ENCODE measurements at places on chromosomes 5 and 9.

DNA sequence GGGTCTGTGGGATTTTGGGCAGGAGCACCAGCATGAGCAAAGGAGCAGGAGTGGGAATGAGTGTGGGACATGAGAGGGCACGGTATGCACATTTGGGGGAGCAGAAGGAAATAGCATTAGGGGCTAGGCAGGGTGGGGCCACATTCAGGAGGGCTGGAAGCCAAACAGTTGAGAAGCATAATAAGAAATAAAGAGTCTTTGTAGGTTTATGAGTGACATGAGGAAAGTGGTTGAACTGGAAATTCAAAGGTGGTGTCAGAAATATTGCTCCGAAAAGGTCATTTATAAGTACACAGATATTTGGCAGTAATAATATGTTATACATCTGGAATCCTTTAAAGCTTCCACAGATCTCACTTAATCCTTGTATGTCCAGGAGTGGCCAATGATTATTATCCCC lies 26.4 kb downstream of the ARHGEF28 start:
- DNase-seq, result no peak

DNA sequence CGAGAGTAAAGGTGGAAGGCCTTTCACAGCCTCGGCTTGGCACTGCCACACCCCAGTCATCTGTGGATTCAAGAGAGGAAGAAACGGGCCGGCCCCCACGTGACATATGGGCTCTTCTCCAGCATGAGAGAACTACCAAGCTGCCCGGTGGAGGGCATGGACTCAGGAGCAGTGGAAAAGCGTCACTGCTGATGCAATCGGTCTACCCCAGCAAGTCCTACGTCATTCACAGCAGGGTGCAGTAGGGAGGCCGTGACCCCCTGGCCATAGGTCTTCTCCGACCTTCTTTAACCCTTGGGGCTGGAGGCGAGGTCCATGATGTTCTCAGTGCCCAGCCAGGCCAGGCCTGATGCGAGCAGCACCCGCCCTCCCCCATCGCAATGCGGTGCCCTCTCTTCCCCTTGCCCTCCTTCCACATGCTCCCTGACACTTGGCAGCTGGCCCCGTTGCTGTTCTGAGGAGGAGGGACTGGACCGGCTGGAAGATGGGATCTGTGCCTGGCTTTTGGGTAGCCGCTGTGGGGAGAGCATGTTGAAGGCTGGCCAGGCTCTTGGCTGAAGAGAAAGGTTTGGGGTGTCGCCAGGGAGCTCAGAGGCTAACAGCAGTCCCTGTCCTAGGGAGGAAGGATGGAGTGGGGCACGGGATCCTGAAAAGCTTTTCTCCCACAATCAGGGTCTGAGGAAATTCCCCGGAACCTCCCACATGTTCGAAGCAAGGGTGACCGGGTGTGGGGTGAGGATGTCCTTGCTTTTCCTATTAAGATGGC lies 89.8 kb downstream of the LIFR start:
- no peak for DNase-seq

GRCh38 chr5:144698484-144698883 lies 527.8 kb downstream of the KCTD16 start:
- no peak for DNase-seq

DNA sequence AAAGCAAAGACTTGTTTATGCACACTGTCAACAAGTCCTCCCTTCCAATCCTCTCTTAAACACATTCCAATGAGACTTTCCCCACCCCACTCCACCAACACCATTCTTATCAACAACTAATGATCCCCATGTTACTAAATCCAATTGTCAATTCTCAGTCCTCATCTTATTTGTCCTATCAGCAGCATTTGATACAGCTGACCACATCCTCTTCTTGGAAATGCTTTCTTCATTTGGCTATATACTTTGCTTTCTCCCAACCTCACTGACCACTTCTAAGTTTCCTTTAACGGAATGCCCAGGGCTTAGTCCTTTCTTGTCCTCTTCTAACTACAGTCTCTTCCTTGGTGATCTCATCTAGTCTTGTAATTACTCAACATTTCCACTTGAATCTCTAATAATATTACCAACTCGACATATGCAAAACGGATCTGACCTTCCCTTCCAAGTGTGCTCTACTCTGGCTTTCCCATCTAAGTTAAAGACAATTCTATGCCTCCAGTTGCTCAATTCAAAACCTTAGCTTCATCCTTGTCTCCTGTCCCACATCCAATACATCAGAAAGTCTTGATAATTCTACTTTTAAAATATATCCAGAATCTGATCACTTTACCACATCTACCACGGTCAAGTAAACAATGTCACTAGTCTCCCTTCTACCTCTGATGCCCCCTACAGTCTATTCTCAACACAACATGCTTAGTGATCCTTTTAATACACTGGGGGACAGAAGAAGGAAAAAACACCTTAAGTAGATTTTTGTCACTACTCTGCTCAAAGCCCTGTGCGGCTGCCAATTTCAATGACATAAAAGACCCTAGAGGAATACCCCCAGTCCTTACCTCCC lies 25.5 kb downstream of the AGTPBP1 start:
- DNase-seq, result no peak

DNA sequence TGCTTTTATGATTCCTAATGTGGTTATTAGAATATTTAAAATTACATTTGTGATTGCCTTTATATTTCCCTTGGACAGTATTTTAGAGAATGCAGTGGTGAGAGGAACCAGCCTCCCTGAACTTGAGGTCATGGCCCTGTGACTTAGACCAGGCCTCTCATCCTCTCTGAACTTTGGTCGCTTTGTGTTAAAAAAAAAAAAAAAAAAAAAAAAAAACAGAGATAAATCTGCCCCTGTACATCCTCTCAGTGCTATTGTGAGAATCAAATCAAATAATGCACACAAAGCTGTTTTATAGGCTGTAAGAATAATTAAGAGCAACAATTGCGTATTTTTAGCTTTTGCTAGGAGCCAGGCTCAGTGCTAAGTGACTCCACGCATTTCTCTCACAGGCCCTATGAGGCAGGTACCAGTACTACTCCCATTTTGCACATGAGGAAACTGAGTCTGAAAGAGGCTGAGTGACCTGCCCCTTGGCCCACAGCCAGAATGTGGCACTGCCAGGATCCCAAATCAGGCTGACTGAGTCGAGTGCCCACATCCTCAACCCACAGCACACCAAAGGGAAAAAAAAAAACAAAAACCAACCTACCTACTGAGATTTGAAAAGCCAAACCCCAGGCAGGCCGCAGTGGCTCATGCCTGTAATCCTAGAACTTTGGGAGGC lies 110.3 kb upstream of the LARP1 start:
- DNase-seq, result no peak

- DNase-seq, result no peak
Measured at GRCh38 chr5:109479260-109479860, 69.6 kb upstream of the PJA2 start.

DNA sequence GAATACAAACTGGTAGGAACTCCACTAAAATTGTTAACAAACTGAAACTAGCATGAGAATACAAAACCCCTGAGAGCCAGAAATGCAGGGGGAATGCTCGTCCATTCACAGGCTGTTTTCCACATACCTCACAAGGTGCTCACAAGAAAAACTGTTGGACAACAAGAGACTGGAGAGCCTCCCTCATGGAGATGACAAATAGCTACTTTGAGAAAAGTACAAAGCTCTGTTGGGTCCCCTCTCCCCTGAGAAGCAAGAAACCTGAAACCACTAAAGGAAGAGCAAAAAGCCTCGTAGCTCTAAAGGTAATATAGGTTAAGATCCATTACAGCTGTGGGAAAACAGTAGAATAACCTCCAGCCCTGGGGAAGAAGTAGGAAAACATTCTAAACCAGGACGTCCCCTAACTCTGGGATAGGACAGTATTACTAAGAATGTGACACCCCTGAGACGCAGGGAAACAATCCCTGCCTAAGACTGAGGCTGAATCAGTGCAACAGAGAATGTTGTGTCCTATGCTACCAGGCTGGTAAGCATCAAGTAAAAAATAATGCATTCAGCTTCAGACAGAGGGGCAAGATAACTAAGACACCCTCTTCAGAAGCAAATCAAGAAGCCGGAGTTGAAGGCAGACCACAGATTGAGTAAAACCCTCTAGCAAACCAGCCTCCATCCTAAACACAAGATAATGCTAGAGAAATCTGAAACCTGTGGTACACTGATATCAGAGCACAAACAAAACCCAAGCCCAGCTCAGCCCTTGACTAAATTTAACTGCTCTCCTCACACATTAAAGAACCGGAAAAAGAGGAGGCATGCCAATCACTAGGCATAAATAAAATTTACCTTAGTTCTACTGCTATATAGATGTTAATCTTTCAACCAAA lies 160.2 kb downstream of the SSBP2 start:
- no peak for DNase-seq

DNA sequence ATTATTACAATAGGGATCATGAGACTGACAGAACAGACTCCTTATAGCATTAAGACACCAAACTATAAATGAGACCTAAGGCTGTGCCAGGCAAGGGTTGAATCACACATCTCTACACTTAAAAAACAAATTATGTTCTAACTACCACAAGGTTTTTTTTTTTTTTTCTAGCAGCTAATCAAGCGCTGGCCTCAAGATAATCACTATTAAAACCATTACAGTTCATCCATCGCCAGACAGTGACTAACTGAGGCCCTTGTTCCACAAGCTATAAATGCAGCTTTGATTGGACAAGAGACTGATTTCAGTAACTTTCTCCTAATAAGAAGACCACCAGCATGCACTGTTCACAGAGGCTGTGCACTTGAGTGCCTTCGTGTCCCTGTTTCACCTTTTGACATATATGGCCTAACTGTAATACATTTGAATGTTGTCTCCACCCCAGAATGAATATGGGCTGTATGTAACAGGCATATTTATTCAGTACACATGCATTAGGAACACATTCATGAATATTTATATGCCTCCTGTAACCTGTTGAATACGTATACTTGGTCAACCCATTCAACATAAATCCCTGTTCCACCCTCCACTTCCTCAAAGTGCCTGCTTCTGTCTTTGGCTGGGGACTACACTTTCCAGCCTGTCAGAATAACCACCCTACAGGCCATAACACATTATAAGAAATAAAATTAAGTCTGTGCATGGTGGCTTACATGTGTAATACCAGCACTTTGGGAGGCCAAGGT lies 22.8 kb upstream of the ZNF131 start:
- no peak for DNase-seq

- no peak for DNase-seq
Measured at GRCh38 chr5:6505416-6505755, 56.7 kb downstream of the UBE2QL1 start.

GRCh38 chr9:98342820-98343210 lies 87.4 kb upstream of the TBC1D2 start:
- no peak for DNase-seq

DNA sequence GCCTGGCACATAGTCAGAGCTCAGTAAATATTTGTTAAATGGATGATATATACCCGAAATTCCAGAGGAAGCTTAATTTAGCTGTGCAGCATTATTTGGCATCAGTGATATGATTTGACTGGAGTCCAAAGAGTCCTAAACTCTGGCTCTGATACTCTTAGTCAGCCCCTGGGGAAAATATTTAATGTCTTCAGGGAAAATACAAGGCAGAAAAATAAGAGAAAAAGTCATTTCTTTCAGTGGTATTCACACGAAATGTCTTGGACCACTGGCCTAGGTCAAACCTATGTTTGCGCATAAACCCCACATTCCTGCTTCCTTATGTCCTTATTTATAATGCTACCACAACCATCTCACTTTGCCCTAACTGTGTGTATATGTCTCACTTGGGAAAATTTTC lies 23.8 kb downstream of the GLRA1 start:
- no peak for DNase-seq

- no peak for DNase-seq
Measured at GRCh38 chr5:150209099-150209635, 19.3 kb downstream of the SLC6A7 start.

- no peak for DNase-seq
Measured at GRCh38 chr5:90878549-90879196, 320.1 kb downstream of the ADGRV1 start.

GRCh38 chr5:19125956-19126713 lies 861.9 kb downstream of the CDH18 start:
- DNase-seq, result no peak

- no peak for DNase-seq
Measured at GRCh38 chr9:86749161-86749893, 198.0 kb downstream of the GAS1 start.

- DNase-seq, result no peak
Measured at GRCh38 chr5:67090593-67090992, 106.0 kb downstream of the CD180 start.

DNA sequence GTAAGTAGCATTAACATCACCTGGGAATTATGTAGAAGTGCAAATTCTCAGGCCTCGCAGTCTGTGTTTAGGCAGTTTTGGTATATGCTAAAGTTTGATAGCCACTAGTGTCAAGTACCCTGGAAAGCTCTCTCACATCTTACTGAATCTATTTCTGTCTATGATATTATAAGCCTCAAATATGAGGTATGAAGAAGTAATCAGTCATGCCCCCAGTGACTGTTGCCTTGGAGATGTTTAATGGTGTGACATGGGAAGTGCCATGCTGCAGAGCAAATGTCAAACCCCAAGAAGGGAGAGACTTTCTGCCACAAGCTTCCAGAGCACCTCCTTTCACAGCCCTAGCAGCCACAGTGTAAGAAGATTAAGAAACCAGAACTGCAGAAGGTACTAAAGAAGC lies 9.8 kb upstream of the PDE8B start:
- DNase-seq, result no peak

- DNase-seq, result no peak
Measured at GRCh38 chr9:311841-312240, 97.2 kb downstream of the DOCK8 start.

DNA sequence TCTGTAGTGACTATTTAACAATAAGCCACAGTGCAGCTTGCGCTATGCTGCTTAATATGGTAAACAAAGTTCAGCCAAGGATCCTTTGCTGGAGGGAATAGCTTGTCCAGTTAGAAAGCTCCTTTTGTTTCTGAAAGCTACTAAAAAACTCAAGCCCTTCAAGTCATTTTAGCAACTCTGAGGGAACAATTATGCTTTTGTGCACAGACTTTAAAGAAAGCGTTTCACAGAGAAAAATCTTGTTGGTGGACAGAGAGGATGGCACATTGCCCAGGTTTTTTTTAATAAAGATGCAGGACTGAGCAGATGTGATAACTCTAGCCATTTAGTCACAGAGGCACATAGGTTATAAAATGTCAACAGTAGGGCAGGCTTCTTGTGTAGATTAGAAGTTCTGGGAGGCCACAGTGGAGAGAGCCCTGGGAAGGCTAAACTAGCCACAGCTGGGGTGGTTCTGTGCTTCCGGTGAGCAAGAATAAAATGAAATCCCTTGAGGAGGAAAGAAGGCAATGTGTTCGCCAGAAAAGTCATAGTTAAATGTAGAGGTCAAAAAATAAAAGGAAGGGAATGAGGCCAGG lies 63.4 kb downstream of the ALDH7A1 start:
- DNase-seq, result no peak

- no peak for DNase-seq
Measured at GRCh38 chr5:146079695-146080373, 25.5 kb downstream of the PLAC8L1 start.

DNA sequence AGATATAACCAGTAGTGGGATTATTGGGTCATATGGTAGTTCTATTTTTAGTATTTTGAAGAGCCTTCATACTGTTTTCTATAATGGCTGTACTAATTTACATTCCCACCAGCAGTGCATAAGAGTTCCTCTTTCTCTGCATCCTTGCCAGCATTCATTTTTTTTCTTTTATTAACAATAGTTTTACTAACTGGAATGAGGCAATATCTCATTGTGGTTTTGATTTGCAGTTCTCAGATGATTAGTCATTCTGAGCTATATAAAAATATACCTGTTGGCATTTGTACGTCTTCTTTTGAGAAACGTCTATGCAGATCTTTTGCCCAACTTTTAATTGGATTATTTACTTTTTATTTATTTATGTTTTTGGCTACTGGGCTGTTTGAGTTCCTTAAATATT lies 1579.3 kb upstream of the CDH6 start:
- DNase-seq, result no peak

Measured in NCI-H345 (cell line).